ENCODE measurements at places on chromosomes 1 and 21.

GRCh38 chr1:241265428-241265827 is 91.6 kb downstream of the RGS7 start:
- no peak for DNase-seq

- no peak for DNase-seq
Observed at GRCh38 chr1:200780545-200781369, 42.1 kb downstream of the CAMSAP2 start.

GRCh38 chr1:100034470-100034869 is 64.7 kb downstream of the SLC35A3 start:
- DNase-seq, result peak; percentile 44

- peak; percentile 57 for DNase-seq
Observed at GRCh38 chr21:45341779-45342178, 54.1 kb upstream of the POFUT2 start.

DNA sequence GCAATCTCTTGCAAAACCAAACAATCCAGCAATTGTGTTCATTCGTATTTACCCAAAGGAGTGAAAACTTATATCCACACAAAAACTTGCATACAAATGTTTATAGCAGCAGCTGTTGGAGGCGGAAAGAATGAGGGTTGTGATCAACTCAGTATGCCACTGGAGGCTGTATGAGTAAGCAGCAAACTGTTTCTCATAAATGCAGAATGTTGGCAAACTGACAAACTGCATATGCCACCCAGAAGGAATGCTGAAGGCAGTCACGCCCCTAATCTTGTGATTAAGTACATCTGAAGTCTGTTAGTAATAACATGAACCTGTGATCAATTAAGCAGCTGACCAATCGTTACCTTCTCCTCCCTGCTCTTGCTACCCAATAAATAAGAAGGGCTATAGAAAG is 60.5 kb upstream of the CR2 start:
- DNase-seq, result no peak

DNA sequence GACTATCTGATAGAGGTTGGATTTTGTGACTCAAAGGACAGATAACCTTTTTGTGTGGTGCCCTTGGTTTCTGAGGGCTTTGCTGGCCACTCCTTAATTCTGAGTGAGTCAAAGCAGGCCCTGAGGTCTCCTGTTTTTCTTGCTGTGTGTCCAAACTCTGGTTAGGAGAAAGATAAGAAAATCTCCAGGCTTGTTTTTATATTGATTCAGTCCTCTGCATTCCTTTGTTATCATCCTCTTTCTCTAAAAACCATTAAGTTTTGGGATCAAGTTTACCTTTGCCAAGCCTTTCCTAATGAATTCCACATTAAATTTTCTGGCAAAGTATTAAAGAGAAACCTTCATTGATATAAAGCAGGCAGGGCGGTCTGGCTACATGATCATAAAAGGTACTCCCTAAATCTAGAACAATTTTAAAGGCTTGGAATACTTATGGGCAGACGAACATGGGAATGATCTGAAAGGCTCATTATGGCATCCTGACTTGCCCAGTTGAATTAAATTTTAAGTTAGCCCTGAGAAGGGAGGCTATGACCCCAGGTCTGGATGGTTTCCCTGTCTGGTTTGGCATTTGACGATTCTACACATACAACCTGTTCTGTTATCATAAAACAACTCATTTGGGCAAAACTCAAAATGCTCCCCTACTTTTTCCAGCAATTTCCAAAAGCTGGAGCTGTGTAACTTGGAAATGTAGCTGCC is 20.8 kb downstream of the ZBTB8B start:
- DNase-seq, result no peak

- peak; percentile 22 for DNase-seq
Observed at GRCh38 chr1:3678361-3679097, 26.2 kb downstream of the TP73 start.

DNA sequence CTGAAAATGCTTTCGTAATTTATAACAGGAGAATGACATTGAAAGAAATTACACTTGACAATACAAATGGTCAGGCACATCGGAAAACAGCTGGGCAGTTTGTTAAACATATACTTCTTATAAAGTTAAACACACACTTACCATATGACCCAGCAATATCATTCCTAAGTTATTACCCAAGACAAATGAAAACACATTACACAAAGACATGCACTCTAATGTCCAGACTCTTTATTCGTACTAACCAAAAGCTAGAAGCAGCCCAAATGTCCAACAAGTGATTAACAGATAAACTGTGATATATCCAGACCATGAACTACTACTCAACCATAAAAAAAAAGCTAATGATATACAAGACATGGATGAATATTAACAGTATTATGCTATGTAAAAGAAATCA is 8.5 kb downstream of the AKT3 start:
- DNase-seq, result no peak

DNA sequence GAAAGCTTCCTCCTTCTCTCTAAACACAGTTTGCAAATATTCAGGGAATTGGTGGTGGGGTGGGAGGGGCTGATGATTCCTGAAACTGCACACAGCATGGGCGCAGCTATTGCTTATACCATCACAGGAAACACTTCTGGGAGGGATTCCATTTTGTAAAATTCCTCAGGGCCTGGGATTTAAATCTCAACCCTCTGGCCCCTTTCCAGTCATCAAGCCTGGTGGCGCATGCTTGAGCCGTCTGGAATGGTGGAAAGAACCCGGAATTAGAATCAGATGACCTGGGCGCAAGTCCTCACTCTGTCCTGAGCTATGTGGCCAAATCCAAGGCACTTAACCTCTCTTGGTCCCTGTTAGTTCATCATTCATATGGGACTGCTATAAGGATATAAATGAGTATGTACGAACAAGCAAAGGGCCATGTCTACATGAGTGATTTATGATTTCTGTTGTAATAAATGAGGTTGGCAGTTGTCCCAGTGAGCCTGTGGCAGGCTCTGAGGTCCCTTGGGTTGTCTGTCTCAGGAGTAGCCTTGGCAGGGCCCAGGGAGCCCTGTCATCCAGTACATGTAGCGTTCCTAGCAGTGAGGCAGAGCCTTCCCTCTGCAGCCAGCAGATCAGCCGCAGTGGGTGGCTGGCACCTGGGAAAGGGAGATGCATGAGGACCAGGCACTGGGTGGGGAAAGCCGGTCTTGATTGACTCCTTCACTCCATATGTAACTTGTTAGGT is 72.0 kb downstream of the MAN1C1 start:
- DNase-seq, result peak; percentile 86

DNA sequence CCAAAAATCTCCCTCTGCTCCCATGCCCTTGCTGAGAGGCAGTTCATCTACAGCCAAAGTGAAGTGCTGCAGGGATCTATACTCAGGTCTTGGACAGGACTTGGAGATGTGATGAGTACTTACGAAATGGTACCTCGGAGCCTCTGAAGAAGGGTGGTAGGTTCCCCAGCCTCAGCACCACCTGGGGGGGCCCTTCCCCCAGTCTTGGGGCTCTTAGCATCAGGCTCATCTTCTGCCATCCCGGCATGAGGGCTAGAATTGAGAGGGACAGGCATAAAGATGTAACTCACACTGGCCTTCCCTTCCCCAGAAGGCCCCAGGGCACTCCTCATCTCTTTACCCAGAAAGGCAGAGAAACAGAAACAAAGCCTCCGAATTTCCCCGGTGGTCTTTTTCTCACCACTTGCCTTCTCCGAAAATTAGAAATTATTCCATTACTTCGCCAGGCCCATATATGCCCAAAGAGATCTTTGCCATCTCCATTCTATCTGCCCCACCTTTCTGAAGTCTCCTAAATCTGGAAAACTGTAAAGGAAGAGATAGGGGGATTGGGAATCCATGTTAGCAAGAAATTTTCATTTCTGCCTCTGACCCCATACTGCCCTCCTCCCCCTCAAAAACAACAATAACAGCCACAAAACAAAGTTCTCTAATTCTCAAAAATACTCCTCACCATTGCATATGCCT is 827 bp downstream of the RFX5 start:
- DNase-seq, result peak; percentile 11

GRCh38 chr1:2435091-2435490 is 22.7 kb upstream of the PEX10 start:
- DNase-seq, result no peak

GRCh38 chr1:4796161-4797015 is 142.0 kb downstream of the AJAP1 start:
- no peak for DNase-seq

- no peak for DNase-seq
Observed at GRCh38 chr1:154483941-154484803, 17.8 kb upstream of the TDRD10 start.

DNA sequence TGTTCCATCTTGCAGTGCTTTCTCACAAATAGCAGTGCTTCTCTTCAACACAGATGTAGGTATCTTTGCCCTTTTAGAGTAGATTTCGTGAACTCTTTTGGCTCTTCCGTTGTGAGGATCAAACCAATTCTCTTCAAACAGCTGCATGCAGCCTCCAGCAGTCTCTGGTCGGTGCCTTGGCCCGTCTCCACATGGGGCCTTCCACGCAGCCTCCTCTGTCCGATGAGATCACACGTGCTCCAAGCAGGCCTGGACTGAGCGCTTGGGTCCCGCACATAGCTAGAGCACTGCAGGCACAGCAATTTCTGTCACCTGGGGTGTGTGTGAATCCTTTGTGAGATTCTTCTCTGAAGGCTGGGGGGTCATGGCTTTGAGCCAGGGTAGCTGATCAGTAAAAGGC is 82.8 kb upstream of the KCNE2 start:
- no peak for DNase-seq

GRCh38 chr1:160284782-160285344 is at the start of gene PEX19:
Gene PEX19, minus strand, starts transcription at chr1:160285133. Its CDS starts 9 bp downstream, at chr1:160285124.
- peak; percentile 94 for DNase-seq

DNA sequence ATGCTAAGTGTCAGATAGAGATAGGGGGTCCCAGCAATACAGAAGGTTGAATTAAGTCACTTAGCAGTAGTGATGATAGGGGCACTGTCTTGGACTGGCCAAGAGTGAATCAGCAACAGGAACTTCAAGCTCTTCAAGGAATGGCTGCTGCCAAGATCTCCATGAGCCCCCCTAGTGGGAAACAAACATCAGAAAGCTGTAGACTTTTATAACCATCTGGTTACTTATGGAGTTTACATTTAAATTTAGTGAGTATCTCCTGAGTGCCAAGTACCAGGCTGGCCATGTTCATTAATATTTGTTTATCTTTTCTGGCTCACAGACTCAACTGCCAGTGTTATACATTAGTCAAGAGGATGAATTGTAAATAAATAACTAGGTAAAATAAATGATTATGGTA is 327.3 kb downstream of the TTLL7 start:
- DNase-seq, result no peak

DNA sequence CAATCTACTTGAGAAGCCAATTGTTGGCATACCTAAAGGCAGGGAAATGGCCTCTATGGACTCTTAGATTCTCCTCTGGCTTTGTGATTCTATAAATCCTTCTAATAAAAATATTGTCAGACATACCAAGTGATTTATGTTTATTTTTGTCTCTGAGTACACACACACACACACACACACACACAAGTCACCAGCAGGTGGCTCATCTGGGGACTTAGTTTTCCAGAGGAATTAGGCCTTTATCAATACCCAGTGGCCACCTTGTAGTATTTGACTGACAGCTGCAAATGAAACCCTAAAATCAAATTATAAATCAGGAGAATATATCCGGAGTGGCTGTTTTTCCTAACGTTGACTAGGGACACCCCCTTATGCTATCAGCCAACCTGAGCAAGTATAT is 258.5 kb downstream of the BRINP2 start:
- DNase-seq, result no peak

DNA sequence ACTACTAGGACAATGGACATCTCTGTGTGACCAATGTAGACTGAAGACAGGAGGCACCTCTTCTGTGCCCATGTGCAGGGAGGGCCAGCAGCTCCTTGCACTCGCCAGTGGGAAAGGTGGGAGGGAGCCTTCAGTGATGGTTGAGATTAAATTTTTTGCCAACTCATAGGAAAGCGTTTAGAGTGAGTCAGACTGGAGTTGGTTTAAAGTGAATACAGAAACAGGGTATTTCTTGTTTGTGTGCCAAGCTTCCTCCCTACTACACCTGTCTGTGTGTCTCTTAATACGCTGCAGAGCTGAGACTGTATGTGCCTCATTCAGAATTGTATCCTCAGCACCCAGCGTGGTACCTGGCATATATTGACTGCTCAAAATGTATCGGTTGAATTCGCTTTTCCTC is 13.5 kb upstream of the COL16A1 start:
- DNase-seq, result no peak

DNA sequence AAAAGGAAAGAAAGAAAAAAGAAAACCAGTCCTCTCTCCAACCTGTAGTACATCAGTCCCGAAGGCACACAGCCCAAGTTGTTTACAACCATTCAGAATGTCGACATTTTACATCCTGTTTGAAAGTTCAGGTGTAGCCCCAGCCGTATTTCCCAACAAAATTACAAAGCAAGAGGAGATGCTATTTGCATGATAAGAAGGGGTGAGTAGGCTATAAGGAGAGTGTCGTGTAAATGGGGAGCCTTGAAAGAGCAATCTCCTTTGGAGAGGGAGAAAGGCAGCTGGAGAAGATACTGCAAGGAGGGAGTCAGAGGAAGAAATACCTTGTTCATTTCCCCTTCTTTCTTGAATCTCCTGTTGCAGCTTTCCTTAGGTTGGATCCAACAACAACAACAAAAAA is 35.5 kb upstream of the DENND1B start:
- DNase-seq, result no peak

DNA sequence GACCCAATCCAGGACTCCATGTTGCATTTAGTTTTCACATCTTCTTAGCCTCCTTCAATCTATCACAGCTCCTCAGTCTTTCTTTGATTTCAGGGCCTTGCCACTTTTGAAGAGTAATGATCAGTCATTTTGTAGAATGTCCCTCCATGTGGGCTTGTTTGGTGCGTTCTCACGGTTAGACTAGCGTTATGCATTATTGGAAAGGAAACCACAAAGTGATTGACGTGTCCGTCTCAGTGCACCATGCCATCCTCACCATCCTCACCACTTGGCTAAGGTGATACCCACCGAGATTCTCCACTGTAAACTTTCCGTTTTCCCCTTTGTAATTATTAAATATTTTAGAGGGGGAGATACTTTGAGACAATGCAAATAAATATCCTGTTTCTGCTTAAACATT is 59.6 kb upstream of the OLIG2 start:
- no peak for DNase-seq

DNA sequence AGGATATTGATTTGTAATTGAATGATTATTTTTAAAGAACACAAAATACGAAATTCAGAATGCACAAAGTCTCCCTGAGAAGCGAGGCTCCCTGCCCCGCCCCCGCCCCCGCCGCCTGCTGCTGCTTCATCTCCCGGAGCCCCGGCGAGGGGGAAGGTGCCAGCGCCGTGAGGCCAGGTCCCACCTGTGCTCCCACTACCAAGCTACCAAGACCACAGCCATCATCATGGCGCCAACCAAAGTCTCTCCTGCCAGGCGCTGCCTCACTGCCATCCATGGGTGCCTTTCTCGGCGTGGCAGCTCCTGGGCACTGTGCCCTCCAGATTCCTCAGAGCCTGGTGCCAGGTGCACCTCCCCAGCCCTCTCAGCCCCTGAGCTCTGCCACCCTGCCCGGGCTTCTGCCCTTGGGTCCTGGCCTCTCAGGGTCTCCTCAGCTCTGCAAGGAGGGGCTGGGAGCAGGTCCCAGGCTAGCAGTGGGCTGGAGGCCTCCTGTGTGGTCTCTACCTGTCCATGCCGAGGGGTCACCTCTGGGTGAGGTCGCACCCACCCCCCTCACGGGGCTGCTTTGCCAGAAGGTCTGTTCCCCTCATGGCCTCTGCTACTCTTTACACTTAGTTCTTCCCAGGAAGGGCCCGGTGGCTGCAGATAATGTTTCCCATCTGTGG is 29.4 kb upstream of the TTC34 start:
- no peak for DNase-seq
